ENCODE measurements at places on chromosomes 6 and 20.

GRCh38 chr20:10350188-10350842, 83.7 kb downstream of the MKKS start:
- no peak for DNase-seq

DNA sequence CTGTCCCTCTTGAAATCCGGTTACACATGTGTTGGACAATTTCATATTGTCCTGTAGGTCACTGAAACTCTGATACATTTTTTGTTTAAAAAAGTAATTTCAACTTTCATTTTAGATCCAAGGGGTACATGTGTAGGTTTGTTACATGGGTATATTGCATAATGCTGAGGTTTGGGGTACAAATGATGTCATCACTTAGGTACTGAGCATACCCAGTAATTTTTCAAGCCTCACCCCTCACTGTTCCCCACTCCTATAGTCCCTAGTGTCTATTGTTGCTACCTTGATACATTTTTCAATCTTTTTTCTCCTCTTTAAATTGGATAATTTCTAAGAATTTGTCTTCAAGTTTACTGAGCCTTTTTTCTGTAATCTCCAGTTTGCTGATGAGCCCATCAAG, 483.0 kb downstream of the DHX35 start:
- no peak for DNase-seq

GRCh38 chr6:143619824-143620401, 57.9 kb upstream of the PHACTR2 start:
- no peak for DNase-seq

- DNase-seq = no peak
Observed at GRCh38 chr6:97423190-97423589, 140.2 kb upstream of the MMS22L start.

DNA sequence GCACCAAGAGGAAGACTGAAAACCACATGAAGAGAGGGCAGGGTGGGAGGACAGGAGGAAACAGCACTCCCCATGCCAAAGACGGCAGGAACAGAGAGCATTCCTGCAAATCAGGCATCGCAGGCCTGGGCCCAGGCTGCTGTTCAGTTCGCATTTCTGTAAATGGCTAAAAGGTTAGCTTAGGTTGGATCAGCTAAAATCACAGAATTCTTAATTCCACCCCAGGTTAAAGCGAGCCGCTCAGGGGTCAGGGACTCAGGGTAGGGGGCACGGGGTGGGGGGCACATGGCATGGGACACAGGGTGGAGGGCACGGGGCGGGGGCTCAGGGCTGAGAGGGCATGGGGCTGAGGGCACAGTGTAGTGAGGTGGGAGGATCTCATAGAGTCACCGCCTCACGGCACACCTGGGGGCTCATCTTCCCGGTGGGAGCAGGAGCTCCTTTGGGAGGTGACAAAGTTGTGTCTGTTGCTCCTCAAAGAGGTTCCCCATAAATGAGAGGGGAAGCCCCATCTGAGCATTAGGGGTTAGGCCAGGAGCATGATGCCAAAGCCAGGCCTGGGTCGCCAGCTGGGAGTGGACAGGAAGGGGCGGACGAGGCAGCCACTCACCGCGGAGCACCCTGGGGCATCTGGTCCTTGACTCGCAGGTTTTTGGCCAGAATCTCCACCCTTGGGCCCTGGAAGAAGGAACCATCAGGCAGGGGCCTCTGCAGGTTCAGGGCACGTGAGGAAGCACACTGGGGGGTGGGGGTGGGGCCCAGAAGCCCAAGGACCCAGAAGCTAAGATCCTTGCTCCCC, 200.7 kb downstream of the PREX1 start:
- no peak for DNase-seq

GRCh38 chr6:22613695-22614094, 44.3 kb downstream of the HDGFL1 start:
- DNase-seq = peak; percentile 56

- no peak for DNase-seq
Observed at GRCh38 chr6:15621203-15622044, 41.4 kb downstream of the DTNBP1 start.

GRCh38 chr20:5570452-5570851, 179.7 kb upstream of the SHLD1 start:
- no peak for DNase-seq

GRCh38 chr6:109024368-109024767, 70.3 kb downstream of the SESN1 start:
- DNase-seq = no peak

DNA sequence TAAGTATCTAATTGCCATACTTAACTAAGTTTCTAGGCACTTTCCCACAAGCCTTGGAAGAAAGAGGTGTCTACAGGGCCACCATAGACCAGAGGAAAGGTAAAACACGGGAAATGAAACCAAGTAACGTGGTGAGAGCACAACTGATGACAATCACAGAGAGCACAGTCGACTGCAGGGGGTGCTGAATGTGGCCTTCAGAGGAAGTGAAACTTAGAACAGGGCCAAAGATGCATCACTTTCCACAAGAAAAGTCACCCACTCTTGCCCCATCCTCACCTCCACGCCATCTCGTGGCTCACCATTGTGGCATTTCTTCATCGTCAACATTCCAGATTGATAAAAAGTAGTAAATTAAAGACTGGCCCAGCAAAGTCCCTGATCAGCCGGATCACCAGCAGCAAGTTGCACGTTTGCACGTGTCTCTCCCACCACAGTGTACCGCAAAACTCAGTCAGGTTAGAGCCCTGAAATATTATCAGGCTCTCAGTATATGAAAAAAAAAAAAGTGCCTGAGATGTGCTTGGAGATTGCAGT, 31.4 kb downstream of the HIVEP2 start:
- no peak for DNase-seq

DNA sequence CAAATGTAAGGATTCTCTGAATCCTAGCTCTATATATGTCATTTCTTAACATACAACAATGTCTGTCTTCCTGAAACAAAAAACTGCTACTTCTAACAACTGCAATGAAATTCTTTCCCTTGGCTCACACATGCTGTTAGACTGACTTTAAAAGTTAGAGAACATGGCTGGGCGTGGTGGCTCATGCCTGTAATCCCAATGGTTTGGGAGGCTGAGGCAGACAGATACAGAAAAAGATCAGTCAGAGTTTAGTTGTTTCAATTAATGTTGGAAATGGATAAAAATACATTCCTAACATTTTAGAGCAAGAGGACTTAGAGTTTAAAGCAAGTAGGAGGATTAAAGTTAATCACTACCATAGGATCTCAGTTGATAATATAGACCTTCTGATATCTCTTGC, 28.7 kb upstream of the KIAA1586 start:
- DNase-seq = no peak

DNA sequence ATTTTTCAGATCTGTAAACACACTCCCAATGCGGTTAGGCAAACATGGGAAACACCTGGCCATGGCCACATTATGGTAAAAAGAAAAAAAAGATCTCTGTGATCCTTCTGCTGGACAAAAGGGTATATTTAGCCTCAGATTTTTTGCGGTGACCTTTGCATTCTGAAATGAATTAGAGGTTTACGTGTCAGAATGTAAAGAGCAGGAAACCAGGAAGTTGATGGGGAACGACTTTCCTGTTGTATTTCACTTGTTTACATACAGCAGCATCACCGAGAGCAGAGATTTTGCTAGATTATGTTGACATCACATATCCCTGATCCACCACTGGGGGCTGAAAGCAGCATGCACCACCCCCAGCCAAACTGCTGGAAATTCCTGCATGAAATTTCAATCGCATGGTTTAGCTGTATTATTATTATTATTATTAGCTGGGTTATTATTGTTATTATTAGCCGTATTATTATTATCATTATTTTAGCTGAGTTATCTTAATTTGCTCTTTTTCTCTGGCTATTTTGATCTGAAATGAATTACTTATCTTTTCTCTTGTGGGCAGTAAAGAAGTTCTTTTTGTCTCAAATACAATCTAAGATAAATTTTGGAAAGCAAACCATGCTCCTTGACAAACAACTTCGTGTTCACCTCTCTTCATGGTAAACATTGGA, 189.4 kb downstream of the ZFP64 start:
- no peak for DNase-seq

DNA sequence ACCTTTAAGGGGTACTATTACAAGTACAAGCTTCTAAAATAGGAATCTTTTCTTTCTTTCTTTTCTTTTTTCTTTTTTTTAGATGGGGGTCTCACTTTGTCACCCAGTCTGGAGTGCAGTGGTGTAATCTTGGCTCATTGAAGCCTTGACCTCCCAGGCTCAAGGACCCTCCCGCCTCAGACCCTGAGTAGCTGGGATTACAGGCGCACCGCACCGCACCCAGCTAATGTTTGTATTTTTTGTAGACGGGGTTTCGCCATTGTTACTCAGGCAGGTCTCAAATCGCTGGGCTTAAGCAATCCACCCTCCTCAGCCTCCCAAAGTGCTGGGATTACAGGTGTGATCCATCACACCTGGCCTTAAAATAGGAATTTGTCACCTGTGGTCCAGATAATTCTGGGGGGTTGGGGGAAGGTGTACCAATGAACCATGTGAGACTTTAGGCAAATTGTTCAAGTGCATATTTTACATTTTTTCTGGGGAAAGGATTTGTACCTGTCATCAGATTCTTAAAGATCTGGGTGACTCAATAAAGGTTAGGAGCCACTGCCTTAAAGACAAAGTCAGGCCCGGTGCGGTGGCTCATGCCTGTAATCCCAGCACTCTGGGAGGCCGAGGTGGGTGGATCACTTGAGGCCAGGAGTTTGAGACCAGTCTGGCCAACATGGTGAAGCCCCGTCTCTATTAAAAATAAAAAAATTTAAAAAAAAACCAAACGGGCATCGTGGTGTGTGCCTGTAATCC, 19.7 kb upstream of the SYNJ2 start:
- peak; percentile 1 for DNase-seq
